ENCODE measurements at places on chromosomes 6 and 20.

- no peak for DNase-seq
Observed at GRCh38 chr6:169520104-169520503, 181.7 kb downstream of the WDR27 start.

DNA sequence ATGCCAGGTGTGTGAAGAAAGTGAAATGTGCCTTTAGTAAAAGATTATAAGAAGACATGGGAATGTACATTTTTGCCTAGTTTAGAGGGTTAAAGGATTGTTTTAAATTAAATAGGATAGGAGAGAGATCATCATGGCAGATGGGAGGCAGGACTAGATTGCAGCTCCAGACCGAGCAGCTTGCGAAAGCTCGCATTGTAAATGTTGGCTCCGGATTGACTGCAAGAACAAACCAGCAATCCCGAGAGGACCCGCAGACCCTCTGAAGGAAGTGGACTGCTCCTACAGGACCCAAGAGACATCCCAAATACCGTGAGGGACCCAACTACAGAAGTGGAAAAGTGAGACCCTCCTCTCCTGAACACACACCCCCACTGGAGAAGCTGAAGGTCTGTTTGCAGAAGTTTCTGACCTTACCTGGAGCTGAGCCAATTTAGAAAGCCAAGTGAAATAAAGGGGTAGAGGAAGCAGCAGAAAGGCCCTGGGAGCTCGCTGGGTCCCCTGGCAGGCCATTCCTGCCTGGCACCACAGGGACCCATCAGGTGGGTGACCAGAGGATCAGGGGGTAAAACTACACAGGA is 30.0 kb upstream of the TPD52L1 start:
- no peak for DNase-seq

DNA sequence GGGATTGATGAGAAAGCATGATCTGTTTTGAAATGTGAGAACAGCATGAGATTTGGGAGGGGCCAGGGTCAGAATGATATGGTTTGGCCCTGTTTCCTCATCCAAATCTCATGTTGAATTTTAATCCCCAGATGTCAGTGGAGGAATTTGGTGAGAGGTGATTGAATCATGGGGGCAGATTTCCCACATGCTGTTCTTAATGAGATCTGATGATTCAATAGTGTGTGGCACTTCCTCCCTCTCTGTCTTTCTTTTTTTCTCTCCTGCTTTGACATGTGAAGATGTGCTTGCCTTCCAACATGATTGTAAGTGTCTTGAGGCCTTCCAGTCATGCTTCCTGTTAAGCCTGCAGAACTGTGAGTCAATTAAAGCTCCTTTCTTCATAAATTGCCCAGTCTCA is 1060.3 kb upstream of the CITED2 start:
- no peak for DNase-seq

- no peak for DNase-seq
Observed at GRCh38 chr20:8808202-8808535, 260.7 kb upstream of the PLCB4 start.

GRCh38 chr6:83092756-83093399 is 25.4 kb downstream of the DOP1A start:
- DNase-seq: no peak

DNA sequence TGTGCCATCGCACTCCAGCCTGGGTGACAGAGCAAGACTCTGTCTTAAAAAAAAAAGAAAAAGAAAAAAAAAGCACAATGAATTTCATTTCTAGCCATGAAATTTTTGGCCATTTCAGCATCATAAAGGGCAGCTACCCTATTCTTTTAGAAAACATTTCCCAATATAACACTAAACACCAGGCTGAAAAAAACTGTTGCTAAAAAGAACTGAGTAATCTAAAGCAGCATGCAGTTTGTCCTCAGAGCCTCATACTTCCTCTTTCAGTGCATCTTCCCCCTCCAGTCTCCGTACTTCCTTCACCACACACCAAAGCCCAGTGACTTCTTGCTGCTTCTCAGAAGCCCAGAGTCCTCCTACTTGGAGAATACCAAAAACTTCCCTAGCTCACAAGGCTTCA is 5.6 kb upstream of the IFNGR1 start:
- DNase-seq: no peak

DNA sequence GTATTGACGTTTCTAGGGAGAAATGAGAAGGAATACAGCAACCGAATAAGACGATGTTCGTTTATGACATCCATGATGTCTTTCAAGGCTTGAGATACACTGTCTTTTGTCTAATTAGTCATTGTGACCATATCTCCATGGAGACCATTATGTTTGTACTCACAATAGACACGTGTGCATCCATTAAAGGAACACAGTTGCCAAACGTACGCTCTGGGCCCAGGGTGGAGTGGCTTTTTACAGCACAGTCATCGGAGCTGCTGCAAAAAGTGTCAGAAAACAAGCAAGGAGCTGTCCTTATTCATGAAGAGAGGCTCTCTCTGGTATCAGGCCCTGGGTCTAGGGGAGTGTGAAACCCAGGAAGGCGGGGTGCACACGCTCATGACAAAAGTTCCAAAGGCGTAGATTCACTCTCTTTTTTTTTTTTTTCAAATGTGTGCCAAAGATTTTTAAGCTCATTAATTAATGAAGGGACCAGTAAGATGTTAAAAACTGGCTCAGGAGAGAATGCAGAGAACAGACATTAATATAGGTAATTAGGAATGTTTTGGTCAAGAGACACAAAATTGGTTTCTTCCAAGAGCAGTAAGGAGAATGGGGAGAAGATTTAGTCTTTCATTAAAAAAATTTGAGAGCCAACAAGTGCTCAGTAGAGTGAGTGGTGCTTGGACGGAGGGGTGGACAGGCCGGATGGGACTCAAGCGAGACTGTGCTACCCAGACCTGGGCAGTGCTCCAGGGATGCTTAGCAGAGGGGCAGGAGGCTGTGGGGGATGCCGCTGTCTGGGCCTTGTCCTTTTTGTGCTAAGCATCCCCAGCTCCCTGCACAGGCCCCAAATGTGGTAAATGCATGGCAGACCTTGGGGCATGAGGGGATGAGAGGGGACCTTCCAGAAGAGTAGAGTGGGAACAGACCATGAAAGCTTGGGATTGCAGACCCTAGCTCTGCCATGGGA is 34.9 kb upstream of the GTSF1L start:
- DNase-seq: no peak

DNA sequence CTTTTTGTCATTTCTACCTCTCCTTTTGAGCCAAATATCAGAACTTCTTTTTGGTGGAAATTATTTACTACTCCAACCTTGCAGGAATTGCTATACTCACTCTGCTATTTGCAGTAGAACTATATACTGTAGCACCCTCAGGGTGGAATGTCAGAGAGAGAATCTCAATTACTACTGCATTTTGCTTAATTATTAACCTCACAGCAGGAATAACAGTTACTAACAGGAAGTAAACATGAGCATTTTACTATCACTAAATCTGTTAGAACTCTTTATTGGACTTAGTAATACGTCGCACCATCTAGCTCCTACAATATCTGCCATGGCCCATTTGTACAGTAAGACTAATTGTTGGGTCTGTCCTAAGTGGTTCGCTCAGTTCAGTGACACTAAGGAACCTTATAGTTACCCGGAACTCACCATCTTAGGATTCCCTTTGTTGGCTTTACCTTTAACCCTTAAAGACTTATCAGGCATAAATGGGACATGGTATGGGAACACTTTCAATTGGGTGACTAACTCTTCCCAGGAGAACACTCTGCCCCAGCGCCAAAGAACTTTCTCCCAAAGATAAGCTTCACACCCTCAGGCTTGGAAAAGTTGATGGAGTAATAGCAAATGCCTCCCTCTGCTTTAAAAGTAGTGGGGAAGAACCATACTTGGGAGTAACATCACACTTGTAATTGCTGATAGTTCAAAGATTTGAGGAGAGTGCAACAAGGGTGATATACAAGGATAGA is 38.8 kb downstream of the PLN start:
- no peak for DNase-seq

DNA sequence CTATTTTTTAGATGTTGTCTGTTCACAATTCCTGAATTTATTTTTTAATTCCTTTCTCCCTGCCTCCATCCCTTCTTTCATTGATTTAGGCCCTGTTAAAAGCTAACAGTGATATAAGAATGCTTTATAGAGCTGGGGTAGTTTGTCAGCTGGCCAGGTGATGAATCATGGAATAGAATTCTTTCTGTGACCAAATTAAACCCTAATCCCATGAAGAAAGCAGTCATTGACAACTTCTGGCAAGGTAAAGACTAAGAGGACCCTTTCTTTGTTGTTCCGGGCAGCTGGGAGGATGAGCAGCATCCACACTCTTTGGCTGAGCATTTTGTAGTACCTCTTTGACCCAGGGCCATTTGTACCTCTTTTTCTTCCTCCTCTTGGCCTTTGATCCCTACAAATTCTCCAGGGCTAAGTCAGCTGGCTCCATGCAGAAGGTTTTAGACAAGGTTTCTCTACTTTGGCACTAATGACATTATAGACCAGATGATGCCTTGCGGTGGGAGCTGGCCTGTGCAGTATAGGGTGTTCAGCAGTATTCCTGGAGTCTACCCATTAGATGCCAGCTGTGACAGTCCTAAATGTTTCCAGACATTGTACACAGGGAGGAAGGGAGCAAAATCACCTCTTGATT is 102.9 kb downstream of the SLX4IP start:
- DNase-seq: peak; percentile 44

DNA sequence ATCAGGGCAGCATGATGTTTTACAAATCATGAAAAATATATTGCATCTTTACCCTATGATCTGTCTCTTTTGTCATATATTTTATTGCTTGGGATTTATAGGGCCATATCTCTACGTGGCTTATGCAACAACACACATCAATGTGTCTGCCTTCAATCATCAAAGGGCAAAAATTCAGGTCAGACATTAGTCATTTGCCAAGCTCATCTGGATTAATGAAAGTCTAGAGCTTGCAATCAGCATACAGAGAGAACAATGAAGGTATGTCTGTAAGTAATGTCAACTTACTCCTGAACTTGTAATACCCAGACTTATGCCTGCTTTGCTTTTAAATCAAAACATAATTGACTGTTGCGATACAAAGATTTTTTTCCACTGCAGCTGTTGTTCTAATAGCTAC is 282.7 kb downstream of the HAO1 start:
- DNase-seq: no peak

DNA sequence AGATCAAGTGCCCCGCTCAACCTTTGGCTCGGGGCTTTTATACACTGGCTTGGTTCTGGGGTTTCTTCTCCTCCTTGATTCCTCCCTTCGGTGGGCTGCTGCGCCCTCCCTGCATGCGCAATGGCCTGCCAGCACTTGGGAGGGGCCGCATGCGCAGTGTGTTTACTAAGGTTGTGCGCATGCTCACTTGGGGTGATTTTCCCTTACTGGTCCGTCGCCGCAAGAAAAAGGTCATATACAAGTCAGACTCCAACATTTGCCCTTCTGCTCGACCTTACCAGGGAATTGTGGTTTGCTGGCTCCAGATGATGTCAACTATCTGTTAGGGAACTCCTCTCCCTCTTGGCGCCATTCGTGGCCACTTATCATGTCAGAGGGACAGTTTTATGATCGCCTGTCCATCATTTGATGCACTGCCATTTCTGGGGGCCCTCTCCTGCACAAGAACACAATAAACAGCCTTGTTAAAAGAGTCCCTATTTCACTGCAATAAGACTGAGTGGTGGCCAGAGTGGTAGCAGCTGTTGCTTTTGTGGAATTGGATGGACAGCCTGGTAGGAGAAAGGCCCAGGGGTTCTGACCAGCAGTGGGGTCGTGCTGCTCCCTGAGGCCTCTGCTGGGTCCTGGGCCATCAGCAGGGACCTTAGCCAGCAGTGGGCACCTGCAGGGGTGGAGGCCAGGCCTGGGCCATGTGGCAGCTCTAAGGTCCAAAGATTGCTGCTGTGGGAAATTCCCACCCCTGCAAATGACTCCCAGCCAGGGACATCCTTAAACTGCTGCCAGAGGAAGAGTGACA is 2.8 kb upstream of the LBP start:
- no peak for DNase-seq

DNA sequence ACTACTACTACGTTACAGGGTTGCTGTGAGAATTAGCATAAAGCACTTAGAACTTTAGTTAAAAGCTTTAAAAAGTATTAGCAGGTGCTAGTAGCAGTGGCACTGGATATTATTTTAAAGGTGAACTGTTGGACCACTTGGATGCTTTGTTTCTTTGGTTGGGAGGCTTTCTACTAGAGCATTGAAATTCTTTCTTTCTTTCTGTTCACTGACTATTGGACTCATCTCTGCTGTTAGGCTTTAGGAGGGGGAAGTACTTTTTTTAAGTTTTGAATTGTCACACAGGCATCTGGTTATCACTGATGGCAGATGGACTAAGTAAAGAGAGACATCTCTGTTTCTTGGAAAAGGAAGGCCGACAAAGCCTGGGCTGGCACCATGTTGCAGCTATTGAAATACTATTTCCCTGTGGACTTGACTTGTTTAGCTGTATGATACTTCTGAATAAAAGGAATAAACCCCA is 4.8 kb downstream of the TBPL1 start:
- no peak for DNase-seq

DNA sequence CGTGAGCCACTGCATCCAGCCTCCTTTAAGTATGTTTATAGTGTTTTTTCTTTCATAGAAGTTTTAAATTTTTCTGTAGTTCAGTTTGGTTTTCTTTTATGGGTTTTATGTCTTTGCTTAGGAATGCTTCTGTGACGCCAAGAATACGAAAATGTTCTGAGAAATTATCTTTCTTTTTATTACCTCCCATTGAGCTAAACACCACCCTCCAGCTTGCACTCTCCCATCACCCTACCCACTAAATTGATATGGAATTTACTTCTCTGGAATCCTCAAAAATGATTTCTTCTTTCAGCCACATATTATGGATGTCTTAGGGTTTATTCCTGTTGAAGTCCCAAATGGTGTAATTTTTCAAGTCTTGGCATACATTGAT is 38.1 kb downstream of the JARID2 start:
- peak; percentile 58 for DNase-seq

DNA sequence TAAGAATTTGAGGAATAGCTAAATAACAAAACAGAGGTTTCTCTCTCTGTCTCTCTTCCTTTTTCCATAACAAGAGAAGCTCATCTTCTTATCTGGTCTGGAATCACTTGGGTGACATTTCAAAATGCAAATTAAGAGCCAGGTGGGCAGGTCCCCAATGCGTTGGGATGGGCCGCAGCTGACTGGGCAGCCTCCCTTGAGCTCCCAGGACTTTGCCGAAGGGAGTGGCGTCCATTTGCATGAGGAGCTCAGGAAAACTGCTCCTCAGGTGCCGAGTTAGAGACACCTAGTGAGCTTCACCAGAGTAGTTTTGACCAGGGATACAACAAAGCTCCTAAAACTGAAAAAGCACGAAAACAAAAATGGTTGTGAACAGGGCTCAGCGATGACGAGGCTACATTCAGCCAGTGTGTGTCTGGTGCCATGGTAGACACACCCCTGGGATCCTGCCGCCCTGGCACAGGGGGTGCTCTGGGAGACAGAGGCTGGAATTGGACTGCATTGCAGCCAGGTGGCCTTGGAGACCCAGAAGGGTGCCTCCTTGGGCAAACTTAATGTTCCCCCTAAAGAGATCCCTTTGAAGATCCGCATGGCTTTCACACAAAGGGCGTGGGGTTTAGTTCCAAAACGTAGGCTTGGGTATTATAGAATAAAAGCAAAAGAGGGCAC is 13.5 kb upstream of the SERPINB6 start:
- no peak for DNase-seq

Measured in fibroblast of skin of left quadriceps (primary cell).